ENCODE measurements at places on chromosomes 1 and 21.

- DNase-seq = no peak
These were observed 12.7 kb downstream of the EPHA10 start for GRCh38 chr1:37752213-37752582.

GRCh38 chr1:17113963-17114362 is 5.3 kb downstream of the PADI2 start:
- DNase-seq = no peak

GRCh38 chr21:32044205-32045180 is 171.7 kb downstream of the HUNK start:
- DNase-seq = no peak

GRCh38 chr1:77473690-77474089 is 191.9 kb downstream of the AK5 start:
- DNase-seq = no peak

GRCh38 chr1:155051777-155052398 is 772 bp downstream of the ADAM15 start:
- DNase-seq = no peak
